Fibroblast of skin of scalp (primary cell): ENCODE measurements at places on chromosomes 16 and 17.

DNA sequence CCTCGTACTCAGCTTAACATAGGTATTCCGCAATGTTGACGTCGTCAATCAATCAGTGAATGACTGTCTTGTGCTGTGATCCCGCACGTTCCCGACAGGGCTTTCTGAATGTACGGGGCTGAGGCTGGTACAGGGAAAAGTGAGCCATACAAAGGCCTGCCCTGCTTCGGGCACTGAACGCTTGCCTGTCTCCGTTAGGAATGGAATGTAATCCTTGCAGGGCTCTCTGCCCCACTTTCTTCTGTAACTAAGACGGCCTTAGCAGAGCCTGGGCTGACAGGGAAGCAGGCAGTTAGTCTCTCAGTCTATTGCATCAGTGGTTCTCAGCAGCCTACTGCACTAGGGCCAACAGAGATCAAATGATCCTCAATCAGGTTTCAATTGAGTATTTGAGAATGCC lies 16.2 kb upstream of the MYH3 start:
- DNase-seq, result peak; percentile 16

- DNase-seq, result no peak
These were observed 18.3 kb downstream of the RARA start for GRCh38 chr17:40327244-40327729.

DNA sequence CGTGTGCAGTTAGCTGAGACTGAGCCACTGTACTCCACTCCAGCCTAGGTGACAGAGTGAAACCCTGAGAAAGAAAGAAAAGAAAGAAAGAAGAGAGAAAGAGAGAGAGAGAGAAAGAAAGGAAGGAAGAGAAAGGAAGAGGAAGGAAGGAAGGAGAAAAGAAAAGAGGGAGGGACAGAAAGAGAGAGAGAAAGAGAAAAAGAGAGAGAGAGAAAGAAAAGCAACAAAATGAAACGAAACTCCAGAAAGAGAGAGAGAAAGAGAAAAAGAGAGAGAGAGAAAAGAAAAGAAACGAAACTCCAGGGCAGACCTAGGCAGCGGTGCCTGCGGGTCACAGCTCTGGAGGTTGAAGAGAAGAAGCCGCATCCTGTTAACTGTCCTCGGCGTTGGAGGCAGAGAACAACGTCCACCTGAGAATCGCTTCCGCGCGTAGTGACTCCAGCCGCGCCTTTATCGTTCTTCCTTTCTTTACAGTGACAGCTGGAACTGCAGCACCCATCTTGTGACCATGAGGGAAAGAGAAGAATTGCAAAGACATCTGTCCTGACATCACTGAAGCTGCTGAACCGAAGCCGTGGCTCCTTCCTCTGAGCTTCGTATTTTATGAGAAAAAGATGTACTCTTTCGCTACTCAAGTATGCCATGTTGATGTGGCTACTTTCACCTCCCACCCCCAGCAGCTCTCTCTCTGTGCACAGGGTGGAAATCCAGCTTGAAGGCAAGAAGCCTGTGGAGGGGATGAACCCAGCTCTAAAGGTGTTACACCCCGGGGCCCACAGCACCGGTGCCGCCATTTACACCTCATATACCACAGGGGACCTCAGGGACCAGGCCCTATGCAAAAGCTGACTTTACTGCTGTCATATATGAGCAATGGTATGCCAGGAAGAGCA lies 56.9 kb upstream of the DOC2B start:
- no peak for DNase-seq

DNA sequence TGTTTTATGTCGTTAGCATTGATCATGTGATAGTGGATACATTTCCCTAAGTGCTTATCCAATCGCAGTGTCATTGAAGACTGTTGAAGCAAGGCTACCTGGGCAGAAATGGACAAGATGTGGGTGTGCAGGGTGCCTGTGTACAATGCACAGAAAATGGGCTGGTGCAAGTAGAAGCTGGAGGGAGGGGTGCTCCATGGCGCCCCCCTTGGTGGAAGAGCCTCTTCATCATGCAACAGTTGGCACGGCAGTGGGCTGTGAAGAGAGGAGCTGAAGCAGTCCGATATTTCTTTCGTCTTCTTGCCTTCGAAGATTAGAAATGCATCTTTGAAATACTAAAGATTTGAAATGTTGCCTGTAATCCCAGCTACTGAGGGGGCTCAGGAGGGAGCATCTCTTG lies 100.5 kb downstream of the PLCG2 start:
- no peak for DNase-seq

- peak; percentile 60 for DNase-seq
These were observed 11.5 kb downstream of the EPOP start for GRCh38 chr17:38663125-38663751.

GRCh38 chr16:64409783-64410210 lies 712.1 kb downstream of the CDH11 start:
- DNase-seq, result no peak

DNA sequence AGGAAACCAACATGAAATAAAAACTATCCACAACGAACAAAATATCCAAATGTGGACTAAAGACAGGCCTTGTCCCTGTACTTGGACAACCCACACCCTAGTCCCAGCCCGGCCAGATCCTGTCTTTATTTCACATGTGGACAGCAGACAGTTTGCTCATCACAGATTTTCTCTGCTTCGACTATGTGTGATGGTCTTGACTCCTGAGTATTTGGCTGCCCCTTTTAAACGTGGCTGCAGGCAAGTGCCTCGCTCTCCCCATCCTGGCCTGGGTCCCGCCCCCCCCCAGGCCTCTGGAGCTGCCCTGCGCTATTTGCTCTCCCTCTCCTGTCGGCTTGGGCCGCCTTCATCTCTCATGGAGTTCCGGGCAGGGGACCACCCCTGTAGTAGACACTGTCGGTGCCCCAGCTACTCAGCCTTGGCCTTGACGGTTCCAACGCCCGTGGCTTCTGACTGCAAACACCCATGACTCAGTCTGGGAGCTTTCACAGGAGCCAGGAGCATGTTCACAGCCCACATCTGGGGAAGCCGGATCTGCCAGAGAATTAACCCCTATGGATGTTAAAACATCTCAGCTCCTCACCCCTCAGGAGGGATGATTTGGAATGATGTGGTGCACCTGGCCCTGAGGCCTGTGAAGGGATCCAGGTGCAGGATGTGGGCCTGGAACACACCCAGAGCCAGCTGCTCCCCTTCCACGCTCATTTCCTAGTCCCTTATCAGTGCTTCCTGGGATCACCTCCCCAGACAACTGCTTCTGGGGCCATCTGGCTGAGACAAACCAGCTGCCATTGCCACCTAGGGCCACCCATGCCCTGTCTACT lies 229.7 kb upstream of the RPL38 start:
- DNase-seq, result no peak

GRCh38 chr16:84527532-84528269 lies 23.2 kb upstream of the MEAK7 start:
- no peak for DNase-seq

GRCh38 chr16:67150833-67151396 lies at the start of gene B3GNT9:
Gene B3GNT9 (minus strand): TSS chr16:67150998. CDS start chr16:67150485, 513 bp downstream.
- peak; percentile 76 for DNase-seq

DNA sequence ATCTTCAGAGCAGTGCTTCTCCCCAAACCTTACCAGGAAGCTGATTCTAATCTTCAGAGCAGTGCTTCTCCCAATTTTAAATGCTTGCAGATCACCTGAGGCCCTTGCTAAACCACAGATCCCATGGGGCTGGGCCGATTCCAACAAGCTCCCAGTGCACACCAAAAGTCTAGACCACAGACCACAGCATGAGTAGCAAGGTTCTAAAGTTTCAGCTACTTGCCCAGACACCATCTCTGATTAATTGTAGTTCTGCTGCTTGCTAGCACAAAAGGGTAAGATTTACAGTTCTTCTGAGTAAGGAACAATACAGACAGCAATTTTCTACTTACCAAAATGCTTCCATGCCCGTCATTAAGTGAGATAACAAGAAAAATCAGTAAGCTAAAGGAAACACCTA lies 12.2 kb downstream of the CLEC3A start:
- DNase-seq, result no peak

DNA sequence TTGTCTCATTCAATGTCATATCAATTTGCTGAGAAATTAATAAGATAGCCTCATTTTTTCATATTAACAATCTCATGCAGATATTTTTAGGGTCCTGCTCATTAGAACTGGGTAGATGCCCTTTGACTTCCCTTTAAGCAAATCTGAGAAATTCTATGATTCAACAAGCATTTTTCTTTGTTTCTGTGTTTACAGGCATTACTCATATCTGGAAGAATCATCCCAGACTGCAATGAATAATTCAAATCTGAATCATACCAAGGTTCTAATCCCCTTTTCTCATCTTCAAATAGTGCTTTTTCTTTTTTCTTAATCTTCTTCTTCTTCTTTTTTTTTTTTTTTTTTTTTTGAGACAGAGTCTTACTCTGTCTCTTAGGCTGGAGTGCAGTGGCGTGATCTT lies 69.2 kb upstream of the KIFC3 start:
- DNase-seq, result peak; percentile 80

- DNase-seq, result no peak
These were observed 16.7 kb downstream of the ZFPM1 start for GRCh38 chr16:88469615-88470395.

DNA sequence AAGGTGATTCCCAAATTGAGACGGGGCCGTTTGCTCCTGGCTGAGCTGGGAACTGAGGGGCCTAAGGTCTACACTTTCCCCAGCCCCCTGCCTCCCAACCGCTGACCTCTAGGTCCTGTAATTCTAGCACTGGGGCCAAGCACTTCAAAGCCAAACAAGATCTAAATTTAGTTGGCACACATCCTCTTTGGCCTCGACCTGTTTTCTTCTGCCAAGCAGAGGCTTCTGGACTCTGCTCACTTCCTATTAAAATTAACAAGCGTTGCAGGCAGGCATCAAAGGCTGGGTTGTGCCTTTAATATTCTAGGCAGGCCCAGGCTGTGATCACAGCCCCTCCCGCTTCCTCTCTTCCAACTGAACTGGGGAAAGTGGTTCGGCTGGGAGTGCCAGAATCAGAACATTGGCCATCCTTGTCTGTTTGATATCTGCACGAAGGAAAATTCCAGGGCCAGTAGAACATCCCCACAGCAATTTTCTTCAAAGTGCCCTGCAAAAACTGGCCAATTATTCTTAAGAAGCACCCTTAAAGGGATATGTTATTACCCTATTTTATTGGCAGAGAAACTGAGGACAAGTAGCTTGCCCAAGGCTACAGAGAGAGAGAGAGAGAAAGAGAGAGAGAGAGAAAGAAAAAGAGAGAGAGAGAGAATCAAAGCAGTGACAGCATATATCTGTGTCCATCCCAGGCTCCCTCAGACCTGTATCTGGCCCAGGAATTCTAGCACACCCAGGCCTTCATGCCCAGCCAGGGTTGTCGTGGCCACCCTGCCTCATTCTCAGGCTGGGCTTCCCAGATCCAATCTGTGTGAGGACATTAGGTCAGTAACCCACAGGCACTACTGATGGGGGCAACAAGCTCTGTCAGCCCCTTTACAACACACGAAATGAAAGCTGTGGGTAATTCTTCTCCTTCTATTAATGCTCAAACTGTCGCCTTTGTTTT lies 12.8 kb upstream of the MT4 start:
- no peak for DNase-seq

DNA sequence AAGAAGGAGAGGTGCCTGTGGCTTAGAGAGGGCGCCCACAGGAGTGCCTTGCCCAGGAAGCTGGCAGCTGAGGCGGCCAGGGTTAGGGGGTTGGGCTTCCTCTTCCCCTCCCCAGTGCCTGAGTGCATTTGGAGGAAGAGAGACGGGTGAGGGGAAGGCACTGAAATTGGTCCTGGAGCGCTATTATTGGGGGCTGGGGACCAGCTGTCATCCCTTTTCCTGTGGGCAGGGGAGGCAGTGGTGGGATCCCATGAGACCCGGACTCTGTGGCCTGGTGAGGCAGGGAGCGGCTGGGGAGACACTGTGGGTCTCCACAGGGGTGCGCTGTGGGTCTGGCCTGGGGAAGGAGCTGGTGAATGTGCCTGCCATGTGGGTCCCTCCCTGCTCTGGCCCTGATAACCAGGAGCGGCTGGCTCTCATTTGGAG lies 259.7 kb downstream of the SEC14L1 start:
- peak; percentile 75 for DNase-seq

- DNase-seq, result peak; percentile 98
These were observed 1.7 kb downstream of the MAP2K3 start for GRCh38 chr17:21286066-21286770.

DNA sequence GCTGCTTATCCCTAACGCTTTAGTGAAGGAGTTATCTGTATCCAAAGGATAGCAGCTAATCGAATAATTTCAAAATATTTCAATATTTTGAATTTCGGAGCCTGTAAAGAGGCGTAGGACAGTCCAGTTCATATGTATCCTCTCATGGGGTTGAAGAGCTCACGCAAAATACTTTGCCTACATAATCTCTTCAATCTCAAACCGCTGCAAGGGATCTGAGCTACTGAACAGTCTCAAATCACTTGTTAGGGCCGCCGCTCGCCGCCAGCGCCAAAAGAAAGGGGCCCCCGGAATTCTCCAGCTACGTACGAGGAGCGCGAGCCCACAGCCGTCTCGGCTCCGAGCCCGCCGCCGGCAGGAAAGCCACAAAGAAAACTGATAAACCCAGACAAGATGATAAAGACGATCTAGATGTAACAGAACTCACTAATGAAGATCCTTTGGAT lies 601 bp upstream of the RFWD3 start:
- DNase-seq, result peak; percentile 19

GRCh38 chr17:81003711-81004475 lies 12.3 kb downstream of the CHMP6 start:
- no peak for DNase-seq

GRCh38 chr17:72420775-72421127 lies 299.9 kb downstream of the SOX9 start:
- no peak for DNase-seq

DNA sequence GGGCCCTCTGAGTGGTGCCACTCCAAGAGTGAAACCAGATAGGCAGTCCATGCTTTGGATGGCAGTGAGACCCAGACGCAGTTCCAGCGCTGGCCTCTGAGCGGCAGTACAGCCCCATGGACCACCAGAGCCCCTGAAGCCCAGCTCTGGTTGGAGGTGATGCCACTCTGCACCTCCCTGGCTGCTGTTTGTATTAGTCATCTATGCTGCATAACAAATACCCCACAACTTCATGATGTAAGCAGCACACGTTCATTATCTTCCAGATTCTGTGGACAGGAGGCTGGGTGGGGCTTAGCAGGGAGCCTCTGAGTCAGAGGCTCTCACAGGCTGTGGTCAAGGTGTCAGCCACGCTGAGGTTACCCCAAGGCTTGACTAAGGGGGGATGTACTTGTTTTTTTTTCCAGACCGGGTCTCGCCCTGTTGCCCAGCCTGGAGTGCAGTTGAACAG lies 5.1 kb upstream of the NME4 start:
- peak; percentile 74 for DNase-seq

GRCh38 chr17:10130263-10130662 lies 68.1 kb downstream of the GAS7 start:
- peak; percentile 77 for DNase-seq
